HCT116 (cell line): ENCODE measurements at places on chromosomes 7 and 10. TPM values are rescaled to one million over a fixed set of nuclear protein-coding genes. Genes with fewer than 3 reads are reported as not detected.

Gene ASB10
- total RNA-seq: not detected

Gene MRLN
- not detected for total RNA-seq

Gene PDZD8
- 61.7 TPM for total RNA-seq

GRCh38 chr10:123544986-123545385 is 121.2 kb upstream of the GPR26 start:
- H3K27me3 ChIP-seq: no peaks in the 10 kb centered on the region
- no peak overlapping the region for H3K27ac ChIP-seq
- DNase-seq: no peak
- H3K4me3 ChIP-seq: no peak overlapping the region

DNA sequence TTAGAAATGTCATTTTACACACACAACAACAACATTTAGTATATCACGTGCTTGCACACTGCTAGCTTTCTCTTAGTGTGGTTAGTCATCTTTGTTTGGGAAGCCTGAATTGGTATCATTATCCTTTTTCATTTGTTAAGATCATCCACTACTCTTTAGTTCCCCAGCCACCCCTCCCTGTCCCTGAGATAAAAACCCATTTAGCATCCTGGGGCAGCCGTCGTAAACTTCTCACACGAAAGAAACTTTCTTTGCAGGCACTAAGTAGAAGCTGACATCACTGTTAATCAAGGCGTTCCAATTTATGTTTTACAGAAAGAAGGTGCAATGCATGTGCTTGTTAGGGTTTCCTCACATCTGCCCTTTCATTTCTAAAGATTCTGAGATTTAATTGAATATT is 475.1 kb upstream of the FZD8 start:
- no peak for DNase-seq
- H3K4me3 ChIP-seq: no peak overlapping the region
- H3K27me3 ChIP-seq: no peaks in the 10 kb centered on the region
- no peaks in the 10 kb centered on the region for H3K36me3 ChIP-seq
- no peak overlapping the region for H3K27ac ChIP-seq

DNA sequence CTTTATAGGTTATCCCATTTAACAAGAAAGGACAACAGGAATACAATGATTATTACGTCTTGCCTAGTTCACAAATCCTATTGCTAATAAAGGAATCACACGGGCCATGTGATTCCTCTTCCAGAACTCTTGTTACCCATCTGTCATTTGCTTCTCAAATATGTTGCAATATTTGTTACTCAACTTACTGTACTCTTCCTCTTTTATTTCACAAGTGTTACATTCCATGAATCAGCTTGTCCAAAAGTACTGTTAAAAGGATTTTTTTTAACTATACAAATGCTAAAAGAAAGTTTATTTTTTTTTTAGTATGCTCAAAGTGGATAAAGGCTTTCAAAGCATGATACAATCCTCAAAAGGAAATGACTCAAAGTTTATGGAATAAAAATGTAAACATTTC is 3.9 kb upstream of the CD36 start:
- no peak overlapping the region for H3K27ac ChIP-seq
- no peak overlapping the region for H3K4me3 ChIP-seq
- H3K27me3 ChIP-seq: no peaks in the 10 kb centered on the region
- no peaks in the 10 kb centered on the region for H3K36me3 ChIP-seq

DNA sequence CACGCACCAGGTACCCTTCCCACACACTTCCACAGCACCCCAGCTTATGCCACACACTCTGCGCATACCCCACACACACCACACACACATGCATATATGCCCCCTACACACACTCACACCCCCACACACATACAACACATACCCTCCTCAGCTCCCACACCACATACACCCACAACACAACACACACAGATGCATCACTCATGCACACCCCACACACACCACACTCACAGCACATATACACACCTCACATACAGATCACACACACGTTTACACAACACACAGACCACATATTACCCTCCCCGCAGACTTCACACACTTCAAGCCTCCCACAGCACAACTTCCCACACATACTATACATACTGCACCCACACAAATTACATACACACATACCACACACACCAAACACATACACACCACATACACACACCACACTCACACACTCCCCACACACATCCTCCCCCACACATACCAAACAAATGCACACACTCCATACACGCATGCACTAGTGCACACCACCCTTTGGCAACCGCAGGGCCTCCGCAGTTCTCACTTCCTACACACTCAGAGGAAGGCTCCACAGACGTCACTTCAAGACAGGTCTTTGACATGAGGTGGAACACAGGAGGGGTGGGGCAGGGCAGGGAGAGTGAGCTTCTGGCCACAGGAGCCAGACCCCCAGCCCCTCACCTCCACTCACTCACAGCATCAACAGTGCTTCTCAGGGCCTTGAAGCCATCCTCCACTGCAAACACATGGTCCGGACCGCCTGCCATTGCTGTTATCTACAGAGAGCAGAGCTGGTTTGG is 18.5 kb upstream of the ANTXRL start:
- no peak overlapping the region for H3K4me3 ChIP-seq
- no peak overlapping the region for H3K27ac ChIP-seq
- no peaks in the 10 kb centered on the region for H3K27me3 ChIP-seq
- H3K4me1 ChIP-seq: no peaks in the 10 kb centered on the region

DNA sequence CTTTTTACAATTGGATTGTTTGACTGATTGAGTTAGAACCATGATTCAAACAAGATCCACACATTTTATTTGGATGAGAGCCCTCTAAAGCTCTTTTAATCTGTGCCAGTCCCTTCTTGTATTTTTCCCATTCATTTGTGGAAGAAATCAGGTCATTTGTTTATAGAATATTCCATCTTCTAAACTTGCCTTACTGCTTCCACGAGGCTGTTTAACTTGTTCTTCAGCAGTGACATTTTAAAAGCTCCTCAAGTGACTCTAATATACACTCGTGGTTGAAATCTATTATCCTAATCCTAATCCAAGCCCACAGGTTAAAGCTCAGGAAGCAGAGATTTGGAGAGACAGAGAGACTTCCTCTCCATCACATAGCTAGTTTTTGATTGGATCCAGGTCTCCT is 155.4 kb upstream of the SVIL start:
- H3K36me3 ChIP-seq: no peaks in the 10 kb centered on the region
- H3K4me3 ChIP-seq: no peak overlapping the region
- DNase-seq: no peak
- H3K27me3 ChIP-seq: no peaks in the 10 kb centered on the region
- H3K27ac ChIP-seq: no peak overlapping the region
- H3K4me1 ChIP-seq: no peaks in the 10 kb centered on the region

Gene WNT8B
- not detected for total RNA-seq

- no peaks in the 10 kb centered on the region for H3K27me3 ChIP-seq
- peaks cover 9% of the 10 kb centered on the region; the same call in 1 of the 2 replicates for H3K4me1 ChIP-seq
- no peak for DNase-seq
- H3K36me3 ChIP-seq: no peaks in the 10 kb centered on the region
Measured at GRCh38 chr10:74641659-74642058, 184.7 kb upstream of the KAT6B start.

DNA sequence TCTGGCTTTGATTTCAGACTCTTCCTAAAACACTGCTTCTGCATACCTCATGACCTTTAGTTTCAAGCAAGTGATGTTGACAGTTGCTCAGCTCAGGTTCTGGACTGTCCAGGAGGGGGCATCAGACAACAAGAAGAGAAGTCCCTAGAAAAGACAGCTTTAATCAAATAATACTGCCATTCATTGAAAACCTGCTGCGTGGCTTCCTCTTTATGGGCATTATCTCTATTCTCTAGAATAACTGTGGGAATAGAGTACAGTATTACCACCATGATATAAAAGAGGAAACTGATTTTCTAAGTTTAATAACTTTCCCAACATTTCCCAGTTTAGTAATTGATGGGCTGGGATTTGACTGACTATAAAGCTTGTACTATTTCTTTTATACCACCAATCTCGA is 170.4 kb downstream of the SNX13 start:
- H3K27ac ChIP-seq: no peak overlapping the region
- no peaks in the 10 kb centered on the region for H3K27me3 ChIP-seq
- H3K4me1 ChIP-seq: no peaks in the 10 kb centered on the region
- peak; percentile 59 for DNase-seq
- no peaks in the 10 kb centered on the region for H3K36me3 ChIP-seq
- no peak overlapping the region for H3K4me3 ChIP-seq

Gene ADAM12
- not detected for total RNA-seq

DNA sequence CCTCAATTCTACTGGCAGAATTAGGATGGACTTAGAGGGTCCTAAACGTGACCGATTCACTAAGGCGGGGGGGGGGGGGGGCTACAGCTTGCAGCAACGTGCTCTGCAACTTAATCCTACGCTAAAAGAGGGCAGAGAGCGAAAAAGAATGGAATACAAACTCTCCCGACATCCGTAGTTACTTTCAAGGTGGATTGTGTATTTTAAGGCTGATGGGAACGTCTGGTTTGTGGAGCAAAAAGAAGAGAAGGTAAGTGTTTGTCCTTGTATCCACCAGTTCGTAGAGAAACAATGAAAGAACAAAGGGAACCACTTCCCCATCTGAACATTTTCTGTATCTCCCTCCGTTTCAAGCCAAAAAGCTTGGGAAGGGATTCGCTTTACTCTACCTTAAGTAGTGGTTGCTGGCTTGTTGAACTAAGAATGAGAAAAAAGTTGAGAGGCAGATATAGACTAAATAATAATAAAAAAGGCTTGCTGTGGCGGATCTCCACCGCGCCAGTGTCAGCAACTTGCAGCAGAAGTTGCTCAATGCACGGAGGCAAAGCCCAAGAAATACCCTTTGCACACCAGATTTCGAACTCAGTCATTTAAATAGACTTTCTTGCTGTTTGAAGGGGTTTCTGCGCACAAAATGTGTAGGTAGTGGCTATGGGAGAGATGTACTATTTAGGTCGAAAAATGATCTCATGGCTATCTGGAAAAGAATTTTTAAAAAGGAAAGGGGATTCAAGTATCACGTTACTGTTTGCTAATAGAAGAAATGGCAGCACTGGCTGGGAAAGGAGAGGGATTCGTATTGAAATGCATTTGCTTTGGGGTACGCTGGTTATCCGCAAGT is 736 bp downstream of the SKIDA1 start:
- H3K27me3 ChIP-seq: no peaks in the 10 kb centered on the region
- peak overlapping the region; percentile 91 for H3K27ac ChIP-seq
- DNase-seq: no peak
- peaks cover 8% of the 10 kb centered on the region for H3K4me1 ChIP-seq
- no peak overlapping the region for H3K4me3 ChIP-seq
- no peaks in the 10 kb centered on the region for H3K36me3 ChIP-seq

Gene COL17A1
- total RNA-seq: 3.5 TPM
